ENCODE measurements at places on chromosomes 6 and 20.

DNA sequence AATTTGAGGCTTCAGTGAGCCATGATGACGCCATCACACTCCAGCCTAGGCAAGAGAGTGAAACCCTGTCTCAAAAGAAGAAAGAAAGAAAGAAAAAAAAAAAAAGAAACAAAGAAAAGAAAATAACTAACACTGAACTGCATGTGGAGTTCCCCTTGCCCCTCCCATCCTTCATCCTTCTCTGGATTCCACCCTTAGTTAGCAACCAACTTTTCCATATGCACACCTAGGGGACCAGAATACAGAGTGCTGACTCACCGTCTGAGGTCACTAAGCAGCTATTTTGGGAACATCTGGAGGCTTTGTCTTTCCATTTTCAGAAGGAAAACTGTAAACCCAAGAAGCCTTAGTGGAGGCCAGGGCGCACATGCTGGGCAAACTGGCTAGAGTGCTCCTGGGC lies 257.4 kb downstream of the MAFB start:
- no peak for DNase-seq

DNA sequence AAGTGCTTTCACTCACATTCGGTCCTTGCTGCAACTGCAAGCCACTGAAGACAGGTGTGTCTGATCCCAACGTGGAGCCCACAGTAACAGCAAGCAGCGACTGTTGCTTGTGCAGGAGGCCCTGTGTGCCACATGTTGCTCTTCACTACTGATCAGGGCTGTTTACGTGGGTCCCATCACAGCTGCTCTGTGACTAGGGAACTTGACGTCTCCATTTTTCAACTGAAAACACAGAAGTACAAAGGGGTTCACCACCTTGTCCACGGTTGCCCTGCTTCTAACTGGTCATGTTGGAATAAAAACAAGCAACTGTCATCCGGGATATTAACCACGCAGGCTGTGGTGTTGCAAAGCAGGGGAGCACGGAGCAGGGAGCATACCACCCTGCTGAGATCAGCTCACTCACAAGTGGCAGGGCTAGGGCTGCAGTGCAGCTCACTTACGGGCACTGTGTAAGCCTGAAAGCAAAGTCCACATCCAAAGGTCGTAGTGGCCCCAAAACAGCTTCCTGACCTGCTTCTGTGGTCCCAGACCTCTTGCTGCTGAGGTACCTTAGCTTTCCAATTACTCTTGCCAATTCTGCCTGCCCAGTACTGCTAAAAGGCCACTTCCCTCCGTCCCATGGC lies 105.8 kb upstream of the DUSP22 start:
- DNase-seq = no peak

DNA sequence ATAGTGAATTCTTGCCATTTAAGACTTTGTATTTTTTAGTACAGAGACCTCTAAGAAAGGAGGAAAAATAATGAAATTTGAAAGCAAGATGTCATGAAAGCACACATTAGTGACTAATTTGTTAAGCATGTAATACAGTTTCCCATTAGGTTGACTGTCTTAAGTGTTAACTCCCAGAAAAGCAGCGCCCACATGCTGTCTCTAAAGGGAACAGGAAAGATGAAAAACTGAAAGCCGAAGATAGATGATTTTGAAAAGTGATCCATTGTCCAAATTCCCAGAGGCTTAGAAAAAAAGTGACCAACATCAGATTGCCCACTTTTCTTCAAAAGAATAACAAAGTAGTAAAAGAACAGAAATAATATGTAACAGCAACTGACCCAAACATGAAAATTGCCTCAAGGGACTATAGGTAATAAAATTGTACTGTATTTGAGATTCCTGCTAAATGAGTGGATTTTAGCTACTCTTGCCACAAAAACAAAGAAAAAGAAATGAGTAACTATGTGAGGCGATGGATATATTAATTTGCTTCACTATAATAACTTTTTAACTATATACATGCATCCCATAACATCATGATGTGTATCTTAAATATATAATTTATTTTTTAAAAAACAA lies 83.2 kb upstream of the OGFRL1 start:
- no peak for DNase-seq

GRCh38 chr20:63611646-63612045 lies 15.3 kb downstream of the GMEB2 start:
- DNase-seq = no peak

GRCh38 chr6:130743175-130743574 lies 84.0 kb upstream of the SMLR1 start:
- no peak for DNase-seq

- no peak for DNase-seq
These were observed 206.4 kb downstream of the TBXT start for GRCh38 chr6:165961233-165961632.

DNA sequence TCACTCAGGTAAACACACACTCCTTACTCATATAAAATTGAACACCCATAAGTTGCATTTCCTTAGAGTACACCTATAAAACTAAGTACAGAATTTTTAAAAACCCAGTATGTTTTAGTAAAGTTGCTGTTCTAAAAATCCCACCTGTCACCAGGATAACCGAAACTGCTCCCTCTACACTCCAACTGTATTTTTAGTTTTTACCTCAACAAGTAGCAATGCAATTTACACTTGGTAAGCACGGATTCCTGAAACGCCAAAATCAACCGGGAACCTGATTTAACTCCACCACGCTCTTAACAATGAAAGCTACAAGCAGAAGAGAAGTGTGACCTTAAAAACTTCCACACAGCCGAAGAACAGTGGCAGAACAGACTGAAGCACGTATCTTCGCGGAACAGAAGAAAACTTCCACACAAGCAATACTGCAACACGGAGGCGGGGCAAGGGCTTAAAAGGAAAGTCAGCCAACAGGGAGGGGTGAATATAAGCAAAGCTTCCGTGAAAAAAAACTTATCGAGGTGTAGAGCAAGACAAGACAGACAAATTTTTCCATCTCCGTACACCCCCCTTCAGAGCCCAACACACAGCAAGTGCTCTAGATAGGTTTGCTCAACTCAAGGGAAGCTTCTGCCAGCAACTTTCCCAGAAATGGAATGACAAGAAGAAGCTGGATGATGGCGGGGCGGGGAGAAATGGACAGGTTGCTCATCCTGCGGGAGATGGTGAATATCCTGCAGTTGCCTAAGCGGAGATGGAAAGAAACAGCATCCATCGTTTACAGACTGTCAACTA lies 1.4 kb downstream of the STAU1 start:
- DNase-seq = peak; percentile 63

DNA sequence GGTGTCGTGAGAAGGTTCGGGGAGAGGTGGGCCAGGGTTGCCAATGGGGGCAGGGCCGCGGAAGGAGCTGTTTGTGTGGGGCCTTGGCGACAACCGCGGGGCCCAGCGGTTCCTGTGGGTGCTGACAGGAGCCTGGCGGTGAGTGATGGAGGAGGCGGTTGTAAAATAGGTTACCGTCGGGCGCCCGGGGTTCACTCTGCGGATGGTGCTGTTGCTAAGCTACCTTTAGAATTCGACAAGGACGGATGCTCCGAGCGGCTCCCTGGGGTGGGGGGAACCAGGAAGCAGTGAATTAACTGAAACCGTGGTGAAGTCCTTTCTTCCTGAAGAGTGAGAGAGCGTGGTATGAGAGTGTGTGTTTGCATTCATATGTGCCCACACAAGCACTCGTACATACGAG lies 61.7 kb downstream of the CDH22 start:
- no peak for DNase-seq

- DNase-seq = no peak
These were observed 296.9 kb downstream of the PLCB1 start for GRCh38 chr20:8428988-8429387.

- DNase-seq = no peak
These were observed 100.5 kb downstream of the ERMARD start for GRCh38 chr6:169851641-169852503.

- no peak for DNase-seq
These were observed 18.2 kb downstream of the GPX5 start for GRCh38 chr6:28543651-28544610.

GRCh38 chr6:17258749-17259148 lies 22.4 kb upstream of the RBM24 start:
- DNase-seq = no peak

DNA sequence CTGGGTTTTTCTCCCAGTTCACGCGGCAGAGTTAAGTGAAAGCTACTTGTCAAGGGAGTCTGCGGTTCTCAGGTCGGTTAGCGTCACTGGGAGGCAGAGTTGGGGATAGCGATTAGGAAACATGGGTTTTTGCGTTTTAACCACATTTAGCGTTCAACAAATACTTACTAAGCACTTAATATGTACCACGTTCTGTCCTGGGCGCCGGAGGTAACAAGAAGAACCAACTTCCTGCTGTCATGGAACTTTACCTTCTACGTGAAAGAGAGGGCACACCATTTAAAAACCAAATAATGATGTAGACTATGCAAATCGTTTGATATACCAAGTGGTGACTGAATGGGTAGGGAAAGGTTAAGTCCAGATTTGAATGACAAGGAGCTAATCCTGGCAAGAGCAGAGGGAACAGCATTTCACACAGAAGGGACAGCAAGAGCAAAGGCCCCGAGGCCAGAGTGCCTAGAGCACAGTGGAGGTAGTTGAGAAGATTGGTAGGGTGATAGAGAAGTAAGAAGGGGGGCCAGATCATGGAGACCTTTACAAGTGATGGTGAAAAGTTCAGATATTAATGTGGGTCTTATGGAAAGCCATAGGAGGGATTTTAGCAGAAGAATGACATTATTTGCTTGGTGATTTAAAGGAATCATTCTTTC lies 744 bp downstream of the RIOK1 start:
- no peak for DNase-seq

DNA sequence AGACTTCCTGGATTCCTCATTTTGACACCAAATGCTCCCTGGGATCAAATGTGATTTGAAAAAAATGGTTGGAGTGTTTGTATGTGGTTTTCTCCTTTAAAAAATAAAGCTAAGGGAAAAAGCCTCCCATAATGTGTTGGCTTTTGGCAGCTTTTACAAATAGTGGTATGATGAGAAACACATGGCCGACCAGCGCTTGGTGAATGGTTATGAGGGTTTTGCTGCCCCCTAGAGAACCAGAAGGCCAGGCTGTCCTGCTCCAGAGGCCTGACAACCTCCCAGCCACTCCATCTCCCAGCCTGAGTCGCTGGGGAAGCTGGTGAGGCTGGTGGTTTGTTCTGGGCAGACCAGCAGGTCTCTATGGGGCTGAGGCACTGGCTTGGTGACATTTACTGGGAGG lies 69.3 kb downstream of the CLIC5 start:
- DNase-seq = no peak

- DNase-seq = no peak
These were observed 372.9 kb downstream of the SAMD5 start for GRCh38 chr6:147881432-147881831.

DNA sequence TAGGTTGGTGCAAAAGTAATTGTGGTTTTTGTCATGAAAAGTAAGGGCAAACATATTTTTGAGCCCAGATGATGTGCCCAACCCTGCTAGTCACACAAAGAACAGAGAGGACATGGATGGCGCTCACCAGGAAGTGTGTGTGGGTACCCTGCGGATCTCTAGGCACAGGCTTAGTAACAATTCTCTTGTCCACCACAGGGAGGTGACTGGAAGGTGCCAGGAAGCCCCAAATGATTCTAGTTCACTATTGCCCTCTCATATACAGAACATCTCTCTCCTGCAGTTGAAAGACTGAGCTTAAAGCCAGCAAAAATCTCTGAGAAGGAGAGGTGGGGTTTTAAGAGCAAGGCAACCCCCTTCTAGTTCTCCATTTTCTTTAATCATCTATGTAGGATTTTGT lies 272.1 kb upstream of the TAB2 start:
- no peak for DNase-seq

GRCh38 chr20:63807654-63808053 lies 23.4 kb downstream of the ZBTB46 start:
- DNase-seq = no peak

DNA sequence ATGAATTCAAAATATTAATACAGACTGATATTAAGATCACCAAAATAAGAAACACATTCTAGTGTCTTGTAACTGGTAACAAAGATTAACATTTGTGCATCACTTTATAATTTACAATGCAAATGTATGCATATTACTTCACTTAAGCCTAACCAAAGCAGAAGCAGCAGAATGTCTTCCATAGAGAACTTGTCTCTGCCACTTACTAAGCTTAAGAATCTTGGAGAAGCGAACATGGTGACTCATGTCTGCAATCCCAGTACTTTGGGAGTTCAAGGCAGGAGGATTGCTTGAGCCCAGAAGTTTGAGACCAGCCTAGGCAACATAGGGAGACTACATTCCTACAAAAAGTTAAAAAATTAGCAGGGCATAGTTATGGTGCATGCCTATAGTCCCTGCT lies 18.8 kb downstream of the AK9 start:
- DNase-seq = no peak

Data from stimulated activated CD4-positive, alpha-beta T cell treated with anti-CD3 and anti-CD28 coated beads, Interleukin-1b, Interleukin-23, amount 100 ng/mL, for 4 hours (primary cell).